ENCODE measurements at places on chromosomes 12 and 14.

DNA sequence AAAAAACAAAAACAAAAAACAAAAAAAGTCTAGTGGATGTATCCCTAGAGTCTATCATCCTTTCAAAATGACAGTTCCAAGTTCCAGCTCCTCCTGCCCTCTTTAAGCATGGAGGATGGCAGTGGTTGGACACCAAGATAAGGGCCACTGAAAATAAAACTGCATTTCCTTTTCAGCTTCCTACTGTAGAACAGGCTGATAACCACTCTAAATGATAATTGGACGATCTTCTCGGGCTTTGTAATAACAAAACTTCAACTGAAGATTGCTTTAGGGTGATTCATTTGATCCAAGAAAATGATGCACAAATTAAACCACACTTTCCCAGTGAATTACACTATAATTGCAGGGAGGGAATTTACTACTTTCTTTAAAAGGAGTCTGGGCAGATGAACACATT is 42.2 kb upstream of the CRACR2A start:
- DNase-seq: no peak

DNA sequence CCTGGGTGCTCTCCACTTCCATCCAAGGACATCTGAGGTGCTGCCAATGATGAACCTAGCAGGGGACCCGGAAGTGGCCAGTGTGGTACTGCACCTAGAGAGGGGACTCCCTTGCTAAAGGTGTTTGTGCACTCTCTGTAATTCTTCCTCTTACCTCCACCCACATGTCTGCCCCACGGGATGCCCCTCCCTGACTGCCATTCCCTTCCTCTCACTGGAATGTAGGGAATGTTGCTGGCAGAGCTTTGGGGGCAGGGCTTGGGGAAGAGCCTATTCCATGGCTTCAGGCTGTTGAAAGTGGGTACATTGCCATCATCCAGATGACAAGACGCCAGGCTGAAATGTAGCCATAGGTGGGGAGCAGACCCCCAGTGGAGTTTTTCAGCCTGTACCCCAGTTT is 153.2 kb downstream of the SMOC1 start:
- no peak for DNase-seq

- no peak for DNase-seq
Measured at GRCh38 chr12:65595016-65595560, 229.2 kb upstream of the HMGA2 start.

DNA sequence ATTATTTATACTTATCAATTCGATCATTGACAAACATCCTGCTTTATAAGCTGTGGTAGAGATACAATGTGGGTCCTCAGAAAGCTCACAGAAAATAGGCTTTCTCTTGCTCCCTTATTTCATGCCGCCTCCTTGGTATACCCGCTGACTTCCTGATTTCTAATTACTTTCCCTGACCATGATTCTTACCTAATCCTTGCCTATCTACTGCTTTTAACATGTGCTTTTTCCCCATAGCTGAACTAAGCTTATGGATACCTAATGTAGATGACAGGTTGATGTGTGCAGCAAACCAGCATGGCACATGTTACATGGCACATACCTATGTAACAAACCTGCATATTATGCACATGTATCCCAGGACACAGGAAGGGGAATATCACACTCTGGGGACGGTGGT is 65.1 kb downstream of the ITPR2 start:
- DNase-seq: no peak

- no peak for DNase-seq
Measured at GRCh38 chr14:104307246-104307626, 168.8 kb downstream of the KIF26A start.

DNA sequence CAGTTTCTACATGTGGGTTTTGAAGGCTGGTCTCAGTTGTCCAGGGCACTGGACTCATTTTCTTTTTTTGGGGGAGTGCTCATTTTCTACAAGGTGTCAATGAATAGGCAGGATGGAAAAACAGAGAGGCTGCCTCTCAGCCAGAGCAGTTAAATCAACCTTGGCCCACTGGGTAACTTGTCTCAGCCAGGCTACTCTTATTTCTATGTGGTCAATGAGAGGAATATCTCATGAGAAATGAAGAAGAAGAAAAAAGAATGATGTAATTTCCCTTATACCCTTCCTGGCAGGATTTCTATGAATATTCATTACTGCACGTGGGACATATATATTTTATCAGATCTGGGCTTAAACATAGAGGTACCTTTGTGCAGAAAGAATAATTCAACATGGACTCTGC is 155.2 kb upstream of the E2F7 start:
- no peak for DNase-seq

- DNase-seq: no peak
Measured at GRCh38 chr14:98498019-98498885, 773.7 kb downstream of the BCL11B start.

GRCh38 chr12:11568155-11568761 is 81.2 kb upstream of the ETV6 start:
- DNase-seq: no peak

DNA sequence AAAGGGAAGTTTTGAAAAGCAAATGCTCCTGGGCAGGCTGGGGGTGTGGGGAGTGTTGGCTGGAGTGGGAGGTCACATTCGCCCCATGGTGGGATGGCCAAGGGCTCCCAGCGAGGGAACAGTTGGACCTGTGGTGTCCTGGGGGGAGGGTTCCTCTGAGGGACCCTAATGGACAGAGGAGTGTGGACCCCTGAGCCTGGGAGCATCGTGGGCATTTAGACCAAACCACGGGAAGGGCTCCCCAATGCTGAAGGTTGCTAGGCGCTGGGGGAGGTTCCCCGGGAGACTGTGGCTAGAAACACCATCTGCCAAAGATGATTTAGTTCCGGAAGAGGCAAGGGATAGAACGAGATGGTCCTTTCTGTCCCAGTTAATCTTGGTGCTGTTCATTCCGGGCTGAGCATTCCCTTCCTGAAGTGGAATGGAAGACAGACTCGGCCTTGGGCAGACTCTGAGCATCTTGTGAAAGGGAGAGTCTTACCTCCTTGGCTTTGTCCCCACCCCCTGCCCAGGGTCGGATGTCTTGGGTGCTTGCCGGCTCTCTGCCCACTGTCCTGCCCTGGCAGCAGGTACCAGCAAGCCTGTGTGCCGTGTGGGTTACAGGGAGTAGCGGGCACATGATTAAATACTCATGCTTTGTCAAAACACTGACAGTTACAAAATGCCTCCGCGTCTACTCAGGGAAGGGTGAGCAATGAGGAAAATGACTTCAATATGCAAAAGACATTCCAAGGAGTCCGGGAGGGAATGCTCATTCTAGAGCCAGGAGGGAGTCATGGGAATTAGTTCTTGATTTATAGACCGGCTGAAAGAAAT is 215.9 kb downstream of the CACNA1C start:
- no peak for DNase-seq

GRCh38 chr12:29655861-29656260 is 127.9 kb downstream of the TMTC1 start:
- no peak for DNase-seq

DNA sequence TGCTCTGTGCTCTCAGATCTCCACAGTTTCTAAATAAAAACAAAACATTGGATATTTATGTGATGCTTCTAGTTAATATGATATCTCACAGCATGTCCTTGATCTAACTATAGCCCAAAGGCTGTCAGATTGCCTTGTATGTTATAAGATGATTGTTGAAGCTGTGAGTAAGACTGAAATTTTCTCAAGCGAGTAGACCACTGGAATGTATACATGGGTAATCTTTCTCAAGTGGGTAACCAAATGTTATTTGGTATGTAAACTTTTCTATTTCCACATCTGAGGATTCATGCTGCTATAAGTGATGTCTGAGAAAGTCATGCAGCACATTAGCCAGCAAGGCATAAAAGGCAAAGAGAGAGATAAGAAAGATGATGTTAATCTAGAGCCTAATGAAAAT is 886.7 kb downstream of the NRXN3 start:
- no peak for DNase-seq

All from SW 1271 (cell line).